ENCODE measurements at places on chromosomes 11 and 22.

DNA sequence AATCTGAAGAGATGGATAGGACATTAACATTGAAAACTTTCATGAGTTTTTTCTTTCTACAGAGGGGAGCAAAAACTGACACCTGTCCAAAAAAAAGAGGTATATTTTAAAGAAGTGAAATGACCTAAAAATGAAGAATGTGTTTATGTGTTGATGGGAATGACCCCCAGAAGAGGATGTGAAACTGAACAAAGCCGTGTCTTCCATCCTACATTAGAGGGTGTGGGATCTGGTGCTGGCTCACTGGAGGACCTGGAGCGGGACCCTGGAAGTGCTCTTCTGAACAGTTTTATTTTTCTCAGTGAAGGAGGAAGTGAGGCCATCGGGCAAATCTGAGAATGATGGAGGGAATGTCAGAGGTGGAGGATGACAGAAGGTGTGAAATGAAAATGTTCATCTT lies 470.1 kb downstream of the NTM start:
- DNase-seq, result no peak

GRCh38 chr11:27456795-27457329 lies 15.7 kb downstream of the LGR4 start:
- DNase-seq, result no peak

- DNase-seq, result no peak
Observed at GRCh38 chr11:61712314-61712713, 32.1 kb downstream of the DAGLA start.

DNA sequence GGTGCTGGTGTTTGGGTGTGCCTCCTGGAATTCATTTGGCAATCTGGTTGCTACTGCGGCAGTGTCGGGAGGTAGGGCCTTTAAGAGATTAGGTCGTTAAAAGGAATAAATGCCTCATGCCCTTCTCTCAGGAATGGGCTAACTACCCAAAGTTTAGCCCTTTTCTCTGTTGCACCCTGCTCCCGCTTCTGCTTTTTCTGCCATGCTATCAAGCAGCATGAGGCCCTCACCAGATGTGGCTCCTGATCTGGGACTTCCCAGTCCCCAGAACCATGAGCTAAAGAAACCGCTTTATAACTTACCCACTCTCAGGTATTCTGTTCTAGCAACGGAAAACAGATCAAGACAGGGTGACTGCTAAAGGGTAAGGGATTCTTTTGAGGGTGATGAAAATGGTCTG lies 6.3 kb downstream of the EIF3D start:
- no peak for DNase-seq

DNA sequence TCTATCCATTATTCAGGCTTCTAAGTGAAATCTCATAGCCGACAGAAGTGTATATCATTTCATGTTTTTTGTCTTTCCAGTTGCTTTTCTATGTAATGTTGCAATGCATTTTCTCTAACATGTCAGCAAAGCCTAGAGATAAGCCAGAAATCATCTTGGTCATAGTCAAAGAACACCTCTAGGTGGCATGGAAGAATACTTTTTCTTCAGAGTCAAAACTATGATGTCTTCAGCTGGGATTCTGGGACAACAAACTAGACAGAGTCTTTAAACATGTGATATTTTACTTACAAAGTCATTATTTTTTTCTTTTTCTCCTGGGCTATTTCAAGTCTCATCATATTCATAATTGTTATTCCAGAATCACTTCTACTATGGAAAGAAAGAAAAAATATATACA lies 4.4 kb downstream of the GAS2 start:
- DNase-seq, result no peak

GRCh38 chr11:79236541-79236971 lies 204.3 kb downstream of the TENM4 start:
- no peak for DNase-seq

- DNase-seq, result no peak
Observed at GRCh38 chr22:18116634-18117033, 6.0 kb downstream of the TUBA8 start.

DNA sequence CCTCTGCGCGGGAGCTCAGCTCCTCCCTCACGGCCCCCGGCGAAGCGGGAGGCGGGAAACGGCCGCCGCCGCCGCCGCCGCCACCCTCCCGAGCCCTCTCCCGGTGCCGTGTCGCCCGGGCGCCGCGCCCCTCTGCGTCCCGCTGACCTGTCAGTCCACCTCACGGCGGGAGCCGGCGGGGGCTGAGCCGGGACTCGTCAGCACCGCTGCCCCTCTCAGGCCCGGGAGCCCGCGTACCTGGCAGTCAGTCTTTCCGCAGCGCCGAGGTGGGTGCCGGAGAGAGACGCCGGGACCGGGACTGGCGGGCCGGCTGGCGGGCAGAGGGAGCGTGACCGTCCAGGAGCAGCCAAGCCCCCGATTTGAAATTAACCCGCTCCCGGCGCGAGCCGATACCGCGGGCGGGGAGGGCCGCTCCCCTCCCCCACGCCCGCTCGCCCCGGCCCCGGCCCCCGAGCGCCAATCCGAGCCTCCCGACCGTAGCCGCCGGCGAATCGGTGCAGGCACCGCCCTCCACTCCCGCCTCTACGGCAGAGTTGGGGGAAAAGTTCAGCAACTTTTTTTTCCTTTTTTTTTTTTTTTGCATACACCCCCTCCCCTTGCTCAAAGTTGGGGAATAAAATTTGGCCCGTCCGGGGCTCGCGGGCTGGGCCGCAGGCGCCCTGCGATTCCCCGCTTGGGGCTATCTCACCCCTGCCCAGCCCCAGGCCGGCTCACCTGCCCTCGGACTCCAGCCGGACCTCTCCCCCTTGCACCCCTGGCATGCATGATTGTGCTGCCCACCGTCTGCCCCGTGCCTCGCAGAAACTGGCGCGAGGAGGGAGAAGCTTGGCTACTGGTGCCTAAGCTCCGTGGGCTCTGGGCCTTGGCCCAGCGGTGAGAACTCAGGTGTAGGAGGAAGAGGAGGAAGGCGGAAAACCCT lies 774 bp upstream of the E2F8 start:
- DNase-seq, result no peak

DNA sequence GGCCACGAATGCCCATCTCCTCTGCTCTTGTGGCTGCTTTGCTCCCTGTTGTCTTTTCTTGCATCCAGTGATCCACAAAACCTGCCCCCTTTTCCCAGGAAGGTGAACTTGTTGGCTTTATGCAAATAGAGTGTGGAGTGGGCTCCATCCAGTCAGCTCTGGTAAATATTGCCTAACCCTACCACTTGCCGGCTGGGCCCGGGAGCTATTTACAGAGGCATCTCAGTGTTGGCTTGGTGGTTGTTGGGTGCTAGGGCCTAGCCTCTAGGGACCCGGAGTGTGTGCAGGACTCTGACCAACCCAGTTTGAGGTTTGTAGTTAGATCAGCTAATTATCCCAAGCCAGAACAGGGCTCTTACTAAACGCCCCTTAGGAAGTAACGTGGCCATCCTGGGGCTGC lies 40.8 kb upstream of the TLCD5 start:
- DNase-seq, result no peak

DNA sequence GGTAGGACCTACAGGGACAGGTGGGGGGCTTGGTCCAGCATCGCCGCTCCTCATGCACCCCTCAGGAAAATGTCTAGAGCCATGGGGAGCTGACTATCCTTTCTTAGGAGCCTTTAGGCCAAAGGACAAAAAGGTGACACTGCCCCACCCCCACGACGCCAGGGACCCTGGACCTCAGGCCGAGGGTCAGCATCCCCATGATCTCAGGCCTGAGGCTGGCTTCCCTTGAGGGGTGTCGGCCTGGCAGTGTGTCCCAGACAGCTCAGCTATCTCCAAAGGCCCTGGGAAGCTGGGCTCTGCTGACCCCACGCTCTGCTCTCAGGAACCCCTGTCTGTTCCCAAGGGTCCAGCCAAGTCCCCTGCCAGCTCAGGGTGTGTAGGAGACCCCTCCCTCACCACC lies 16.3 kb downstream of the MRGPRG start:
- DNase-seq, result no peak

DNA sequence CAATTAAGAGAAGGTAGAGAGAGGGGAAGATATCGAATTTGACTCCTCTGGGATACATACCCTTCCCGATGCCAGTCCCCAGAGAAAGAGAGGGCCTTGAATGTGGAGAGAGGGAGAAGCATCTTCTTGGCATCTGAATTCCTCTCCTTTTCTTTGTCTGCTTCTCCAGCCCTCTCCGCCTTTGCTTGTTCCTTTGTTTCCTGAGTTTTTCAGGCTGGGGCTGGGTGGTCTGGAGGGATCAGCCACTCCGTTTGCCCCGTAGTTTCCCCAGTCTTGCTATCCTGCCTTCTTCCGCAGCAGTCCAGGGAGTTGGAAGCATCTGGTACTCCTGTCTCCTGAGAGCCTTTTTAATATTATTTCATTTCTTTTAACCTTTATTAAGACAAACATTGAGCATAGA lies 107.1 kb upstream of the CADM1 start:
- no peak for DNase-seq

DNA sequence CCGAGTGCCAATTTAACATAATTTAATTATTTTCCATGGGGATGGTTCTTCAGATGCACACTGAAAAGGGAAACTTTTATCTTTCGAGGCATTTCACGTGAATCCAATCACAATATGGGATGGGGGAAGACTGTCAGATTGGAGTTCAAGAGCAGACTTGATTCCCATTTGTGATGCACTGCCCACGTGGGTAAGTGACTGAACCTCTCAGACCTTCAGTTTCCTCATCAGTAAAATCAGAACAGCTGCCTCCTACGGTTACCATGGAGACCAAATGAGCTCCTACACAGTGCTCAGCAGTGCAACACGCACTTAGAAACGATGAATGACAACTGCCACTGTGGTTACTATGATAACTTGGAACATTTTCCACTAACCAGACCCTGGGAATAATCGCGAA lies 21.7 kb downstream of the KIAA0930 start:
- no peak for DNase-seq

DNA sequence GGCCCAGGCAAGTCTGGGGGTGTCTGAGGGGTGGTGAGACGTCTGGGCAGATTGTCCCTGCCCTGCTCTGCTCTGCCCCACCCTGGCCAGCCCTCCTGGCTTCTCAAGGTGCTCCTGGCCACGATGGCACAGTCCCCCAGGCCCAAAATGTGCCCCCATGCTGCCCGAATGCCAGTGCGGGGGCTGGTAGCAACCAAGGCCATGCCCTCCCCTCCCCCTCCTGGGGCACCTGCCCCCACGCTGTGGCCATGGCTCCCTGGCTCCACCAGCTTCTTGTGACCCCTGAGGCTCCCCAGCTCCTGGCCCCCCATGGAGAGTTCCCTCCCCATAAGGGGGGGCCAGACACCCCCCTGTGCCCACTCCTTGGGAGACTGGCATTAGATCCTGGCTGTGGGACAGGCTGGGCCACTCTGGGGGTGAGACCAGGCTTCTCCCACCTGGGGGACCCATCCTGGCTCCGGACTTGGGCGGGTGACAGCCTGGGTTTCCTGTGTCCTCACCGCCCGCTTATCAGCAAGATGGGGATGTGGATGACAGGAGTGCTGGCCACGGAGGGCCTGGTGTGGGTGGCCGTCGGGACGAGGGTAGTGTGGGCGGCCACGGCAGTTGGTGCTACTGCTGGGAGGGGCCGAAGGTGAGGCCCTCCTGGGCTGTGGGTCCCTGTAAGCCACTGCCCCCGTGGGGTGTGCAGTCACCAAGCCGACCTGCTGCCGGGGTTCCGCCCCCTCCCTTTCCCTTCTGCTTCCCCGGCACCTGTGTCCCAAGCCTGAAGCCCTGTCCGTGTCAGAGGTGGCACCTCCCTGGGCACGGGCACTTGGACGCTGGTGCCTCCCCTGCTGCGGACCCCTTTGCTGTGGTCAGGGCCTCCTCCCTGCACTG lies 15.9 kb upstream of the MUC6 start:
- no peak for DNase-seq

DNA sequence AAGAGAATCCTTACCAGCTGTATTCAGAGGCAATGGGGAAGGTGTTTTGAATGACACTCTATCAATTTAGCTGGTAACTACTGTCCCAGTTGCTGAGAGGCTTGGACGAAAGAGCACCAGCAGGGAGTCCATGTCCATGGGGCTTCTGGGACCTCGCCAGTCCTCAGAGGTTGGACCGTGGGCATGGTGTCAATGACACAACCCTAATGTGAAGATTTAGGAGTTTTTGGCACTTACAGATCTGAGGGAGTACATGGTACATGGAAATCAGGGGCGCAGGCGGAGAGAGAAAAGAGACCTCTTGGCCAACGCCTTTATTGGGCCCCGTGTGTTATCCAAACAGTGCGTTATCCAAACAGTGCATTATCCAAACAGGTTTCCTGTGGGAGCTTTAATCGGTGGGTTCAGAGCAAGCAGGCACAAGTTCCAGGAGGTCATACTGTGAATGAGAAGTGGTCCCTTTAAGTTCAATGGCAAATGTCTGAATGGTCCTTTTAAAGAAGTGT lies 169.1 kb upstream of the B3GAT1 start:
- DNase-seq, result peak; percentile 44

DNA sequence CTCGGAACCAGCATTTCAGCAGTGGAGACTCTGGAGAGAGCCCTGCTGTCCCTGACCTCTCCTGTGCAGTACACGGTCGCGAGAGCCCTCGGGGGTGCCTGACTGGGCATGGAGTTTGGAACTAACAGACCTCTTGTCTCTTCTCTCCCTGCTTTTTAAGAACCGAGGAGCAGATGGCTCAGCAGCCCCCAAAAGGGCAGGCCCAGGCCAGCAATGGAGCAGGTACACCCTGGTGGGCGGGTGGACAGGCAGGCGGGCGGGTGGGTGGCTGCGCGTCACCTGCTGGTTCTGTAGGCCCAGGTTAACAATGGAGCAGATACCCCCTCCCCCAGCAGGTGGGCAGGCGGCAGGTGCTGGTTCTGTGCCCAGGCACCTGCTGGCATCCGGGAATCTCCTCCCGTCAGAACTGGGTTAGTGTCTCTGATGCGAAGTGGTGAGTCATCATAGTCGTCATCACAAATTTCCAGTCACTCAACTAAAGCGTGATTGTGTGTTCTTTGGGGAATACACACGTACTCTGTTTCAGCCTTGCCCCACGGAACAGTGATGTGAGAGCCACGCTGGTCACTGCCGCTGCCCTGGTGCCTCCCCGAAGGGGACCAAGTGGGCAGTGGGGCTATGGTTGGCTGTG lies 41.1 kb downstream of the GRAMD4 start:
- DNase-seq, result no peak

DNA sequence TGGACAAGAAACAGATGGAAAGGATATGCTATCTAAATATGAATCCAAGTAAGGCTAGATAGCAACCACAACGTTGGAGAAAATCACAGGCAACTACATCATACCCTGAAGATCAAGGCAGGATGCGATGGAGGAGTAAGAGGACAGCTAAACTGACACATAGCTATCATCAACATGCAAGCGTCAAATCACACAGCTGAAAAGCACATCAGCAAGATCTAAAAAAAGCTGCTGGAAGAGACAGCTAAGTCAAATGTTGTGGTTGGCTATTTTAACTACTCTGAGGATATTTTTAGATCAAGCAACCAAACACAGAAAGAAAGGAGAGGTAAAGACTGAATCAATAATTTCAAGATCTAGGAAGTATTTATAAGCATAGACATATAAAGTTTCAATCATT lies 466.9 kb downstream of the BRD1 start:
- DNase-seq, result no peak

All from vagina (tissue), 2 donors.